ENCODE measurements at places on chromosomes 12 and 14.

DNA sequence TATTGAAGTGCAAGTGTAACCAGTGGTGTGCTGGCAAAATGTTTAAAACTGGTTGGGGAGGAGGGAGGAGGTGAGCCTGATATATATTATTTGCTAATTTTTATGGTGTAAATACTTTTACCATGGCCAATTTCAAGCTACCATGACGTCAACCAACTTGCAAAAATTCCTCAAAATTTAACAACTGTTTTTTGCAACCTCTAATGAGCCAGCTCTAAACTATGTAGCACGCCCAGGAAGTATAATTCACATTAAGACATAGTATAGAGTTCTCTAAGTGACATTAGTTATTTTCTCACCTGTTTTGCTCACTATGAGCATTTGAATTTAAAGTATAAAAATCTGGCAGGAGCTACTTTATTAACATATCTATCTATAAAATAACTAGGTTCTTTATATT, 41.4 kb downstream of the ATL1 start:
- DNase-seq, result no peak

- no peak for DNase-seq
These were observed 191.9 kb downstream of the RAD51B start for GRCh38 chr14:68011406-68012028.

GRCh38 chr14:58068306-58068705, 83.7 kb downstream of the ARMH4 start:
- DNase-seq, result no peak

DNA sequence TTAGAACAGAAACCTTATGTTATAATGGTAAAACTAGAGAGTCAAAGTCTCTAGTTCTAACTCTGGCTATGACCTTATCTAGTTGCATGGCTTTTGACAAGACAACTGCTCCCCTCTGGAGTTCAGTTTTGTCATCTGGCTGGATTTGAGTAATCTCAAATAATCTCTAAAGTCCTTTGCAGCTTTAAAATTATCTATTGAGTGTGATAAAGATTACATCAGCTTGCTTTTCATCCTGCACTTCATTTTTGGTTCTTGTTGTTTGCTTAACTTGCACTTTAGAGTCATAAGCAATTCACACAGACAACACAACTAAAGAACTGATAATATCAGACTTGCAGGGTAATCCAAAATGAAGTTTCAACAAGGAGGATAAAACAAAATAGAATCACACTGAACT, 2.3 kb downstream of the AKAP5 start:
- no peak for DNase-seq

DNA sequence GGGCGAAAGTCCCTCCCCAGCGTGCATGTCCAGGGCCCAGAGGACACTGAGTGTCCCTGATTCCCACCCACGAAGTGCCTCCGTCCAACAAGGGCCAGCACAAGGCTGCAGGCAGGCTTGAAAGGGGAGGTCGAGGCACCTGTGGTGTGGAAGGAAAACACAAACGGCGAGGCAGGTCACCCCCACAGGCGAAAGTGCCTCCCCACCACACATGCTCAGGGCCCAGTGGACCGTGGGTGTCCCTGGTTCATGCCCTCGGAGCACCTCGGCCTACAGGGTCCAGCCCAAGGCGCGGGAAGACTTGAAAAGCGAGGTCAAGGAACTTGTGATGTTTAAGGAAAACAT, 370.4 kb downstream of the ALG10 start:
- DNase-seq, result no peak

- DNase-seq, result no peak
These were observed 54.8 kb downstream of the PPFIBP1 start for GRCh38 chr12:27578689-27579372.

DNA sequence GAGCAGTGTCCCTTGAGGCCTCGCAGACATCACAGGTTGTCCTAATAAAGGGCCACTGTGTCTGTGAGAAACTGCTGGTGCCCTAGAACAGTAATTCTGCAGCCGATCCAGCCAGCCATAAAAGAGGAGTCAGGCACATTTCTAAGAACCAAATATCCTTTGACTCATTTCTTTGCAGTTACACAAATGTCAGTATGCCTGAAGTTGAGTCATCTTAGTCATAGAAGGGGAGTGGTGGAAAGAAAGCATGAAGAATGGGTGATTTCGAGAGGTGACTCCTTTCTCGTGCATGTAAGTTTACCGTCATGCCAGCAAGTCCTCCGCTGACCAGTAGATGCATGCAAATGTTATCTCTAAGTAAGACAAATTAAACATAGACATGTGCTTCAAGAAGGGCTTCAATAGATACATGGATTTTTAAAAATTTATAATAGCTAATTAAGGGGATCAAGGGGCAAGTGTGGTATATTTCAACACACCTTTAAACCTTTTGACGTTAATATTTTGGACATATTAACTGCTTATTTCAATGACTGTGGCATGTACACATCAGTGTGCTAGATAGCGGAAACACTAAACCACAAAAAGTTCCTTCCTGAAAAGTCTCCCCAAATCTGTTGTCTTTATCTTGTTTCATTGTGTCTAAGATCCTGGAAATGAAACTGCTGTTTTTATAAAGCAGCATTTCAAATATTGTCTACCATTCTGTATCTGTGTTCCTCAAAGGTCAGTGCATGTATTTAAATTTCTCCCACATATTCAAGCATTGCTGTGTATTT, 497.4 kb downstream of the NPAS3 start:
- DNase-seq, result no peak

DNA sequence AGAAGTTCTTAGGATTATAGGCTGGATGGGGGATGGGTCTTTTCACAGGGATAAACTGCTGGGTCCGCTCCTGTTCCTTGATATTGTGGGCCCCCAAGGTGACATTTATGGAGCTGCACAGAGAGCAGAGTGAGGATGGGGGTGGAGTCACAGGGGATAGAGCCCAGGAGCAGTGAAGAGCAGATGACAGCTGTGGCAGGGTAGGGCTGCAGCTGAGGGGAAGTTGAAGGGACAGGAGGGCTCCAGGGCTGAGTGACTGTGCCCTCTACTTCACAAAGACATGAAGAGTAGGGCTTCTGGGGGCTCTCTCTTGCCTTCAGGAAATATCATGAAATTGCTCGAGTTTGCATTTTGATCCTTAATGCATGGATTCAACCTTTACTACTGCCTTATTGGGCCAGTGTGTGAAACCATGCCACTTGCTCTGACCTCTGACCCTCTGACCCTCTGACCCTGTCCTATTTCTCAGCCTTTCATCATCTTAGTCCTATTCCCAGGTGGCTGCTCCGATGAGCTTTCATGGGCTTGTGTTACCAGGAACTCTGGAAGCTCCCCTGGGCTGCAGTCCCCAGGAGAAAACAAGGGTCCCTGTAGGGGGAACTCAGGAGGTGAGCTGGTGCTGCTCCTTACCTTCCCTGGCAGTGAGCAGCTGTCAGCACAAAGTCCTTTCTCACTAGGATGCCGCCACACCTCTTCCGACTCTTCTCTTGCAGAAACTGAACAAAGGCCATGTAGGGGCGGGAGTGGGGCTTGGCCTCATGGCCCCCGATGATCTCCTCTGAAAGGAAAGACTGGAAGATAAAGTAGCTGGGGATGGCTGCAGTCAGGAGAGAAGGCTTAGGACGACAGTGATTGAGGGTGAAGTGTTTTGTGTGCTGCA, 1.6 kb downstream of the GZMH start:
- no peak for DNase-seq

DNA sequence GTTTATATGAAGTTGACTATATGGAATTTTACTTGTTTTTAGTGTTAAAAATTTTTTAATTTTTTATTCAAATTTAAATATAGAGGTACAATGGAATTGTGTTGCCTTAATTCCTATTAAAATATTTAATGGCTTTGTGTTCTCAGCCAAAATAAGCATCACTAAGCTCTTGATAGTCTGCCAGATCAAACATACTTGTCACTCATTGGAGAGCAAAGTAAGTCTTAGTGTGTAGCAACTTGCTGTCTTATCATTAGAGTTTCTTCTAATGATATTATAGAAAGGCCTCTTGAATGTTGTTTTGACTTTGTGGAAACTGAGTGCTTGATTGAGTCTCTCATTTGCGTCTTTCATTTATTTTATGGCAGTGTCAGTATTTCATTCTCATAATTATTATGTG, 10.7 kb downstream of the SFSWAP start:
- no peak for DNase-seq
